ENCODE measurements at places on chromosomes 11 and 22. TPM values are rescaled to one million over a fixed set of nuclear protein-coding genes. Genes with fewer than 3 reads are reported as not detected.

Gene UPK3A
- total RNA-seq, result not detected

Gene ARHGAP20
- 6.7 TPM for total RNA-seq

Gene PATE2
- not detected for total RNA-seq

Gene OR52R1
- not detected for total RNA-seq

Gene MPZL2
- not detected for total RNA-seq

Gene PLAAT5
- 0.09 TPM for total RNA-seq

Gene MYBPC3
- total RNA-seq, result not detected

Gene OR8G1
- not detected for total RNA-seq

Measured in smooth muscle cell of bladder (primary cell).